AG09309 (cell line): ENCODE measurements at places on chromosomes 4 and X.

DNA sequence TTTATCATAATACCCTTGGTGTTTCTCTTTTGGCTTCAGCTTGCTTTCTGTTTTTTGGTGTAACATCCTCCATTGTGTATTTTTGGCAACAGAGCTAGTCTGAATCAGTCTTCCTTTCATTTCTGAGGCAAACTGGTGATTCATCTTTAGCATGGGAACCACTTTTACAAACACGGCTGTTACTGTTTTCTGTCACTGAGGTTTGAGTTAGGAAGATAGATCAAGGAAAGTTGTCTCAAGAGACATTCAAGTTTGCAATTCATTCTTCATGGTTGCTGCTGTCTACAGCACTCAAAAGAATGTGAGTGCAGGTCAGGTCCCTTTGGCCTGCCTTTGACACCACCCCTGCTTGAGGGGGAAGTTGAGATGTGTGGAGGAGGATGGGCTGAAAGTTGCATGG lies 36.3 kb downstream of the IL21 start:
- peak; percentile 64 for DNase-seq

DNA sequence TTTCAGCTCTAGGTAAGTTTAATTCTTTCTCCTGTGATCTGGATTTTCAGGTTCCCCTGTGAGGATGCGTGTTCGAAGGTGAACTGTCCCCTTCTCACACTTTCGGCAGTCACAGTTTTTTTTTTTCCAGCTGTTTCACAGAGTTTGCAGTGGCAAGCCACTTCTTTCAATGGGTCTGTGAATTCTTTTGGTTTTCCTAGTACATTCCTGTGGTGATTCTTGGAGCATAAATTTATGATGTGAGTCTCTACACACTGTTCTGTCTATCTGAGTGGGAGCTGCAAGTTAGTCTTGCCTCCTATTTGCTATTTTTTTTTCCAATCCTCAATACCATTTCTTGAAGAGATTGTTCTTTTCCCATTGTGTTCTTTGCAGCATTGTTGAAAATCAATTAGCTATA lies 595.5 kb downstream of the RAPGEF2 start:
- no peak for DNase-seq

GRCh38 chrX:69305333-69306062 lies 140.2 kb upstream of the PJA1 start:
- DNase-seq, result no peak

DNA sequence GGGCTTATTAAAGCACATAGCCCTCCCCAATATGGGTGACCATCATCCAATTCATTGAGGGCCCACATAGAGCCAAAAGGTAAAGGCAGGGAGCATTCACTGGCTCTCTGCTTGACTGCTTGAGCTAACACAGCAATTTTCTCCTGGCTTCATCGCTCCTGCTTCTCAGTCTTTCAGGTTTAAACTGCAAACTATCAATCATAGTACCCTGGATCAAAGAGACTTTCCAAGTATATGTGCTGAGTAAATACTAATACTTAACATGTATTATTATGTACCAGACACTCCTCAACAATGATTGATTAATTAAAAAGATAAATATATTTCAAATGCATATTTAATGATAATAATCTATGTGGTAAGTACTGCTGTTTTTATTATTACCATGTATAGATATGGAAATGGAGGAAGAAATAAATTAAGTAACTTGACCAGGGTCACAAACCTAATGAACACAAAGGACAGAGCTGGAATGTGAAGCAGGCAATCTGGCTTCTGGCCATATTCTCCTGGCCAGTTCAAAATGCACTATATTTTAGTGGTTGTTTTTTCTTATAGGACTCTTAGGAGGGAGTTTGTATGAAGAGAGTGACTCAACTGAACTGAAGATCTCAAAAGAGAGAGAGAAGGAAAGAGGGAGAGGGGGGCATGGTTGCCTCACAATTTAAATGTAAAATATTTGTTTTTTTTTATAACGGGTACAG lies 1197.3 kb downstream of the TECRL start:
- no peak for DNase-seq

DNA sequence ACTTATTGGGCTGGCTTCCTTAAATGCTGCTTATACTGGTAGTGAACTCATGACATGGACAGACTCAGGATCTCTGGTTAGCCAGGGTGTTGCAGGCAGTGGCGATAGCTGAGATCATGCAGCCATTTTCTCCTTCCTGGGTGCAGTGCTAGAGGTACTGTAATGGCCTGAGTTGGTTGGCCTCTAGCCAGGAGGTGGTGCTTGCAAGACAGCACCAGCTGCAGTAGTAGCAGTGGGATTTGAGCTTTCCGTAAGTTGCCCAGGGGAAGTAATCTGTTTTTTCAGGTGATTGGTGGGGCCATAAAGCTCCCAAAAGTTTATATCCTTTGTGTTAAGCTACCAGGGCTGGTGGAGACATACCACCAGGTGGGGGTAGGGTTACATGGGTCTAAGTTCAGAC lies 45.1 kb upstream of the AADAT start:
- no peak for DNase-seq

GRCh38 chrX:9832811-9833210 lies 46.6 kb downstream of the SHROOM2 start:
- no peak for DNase-seq

DNA sequence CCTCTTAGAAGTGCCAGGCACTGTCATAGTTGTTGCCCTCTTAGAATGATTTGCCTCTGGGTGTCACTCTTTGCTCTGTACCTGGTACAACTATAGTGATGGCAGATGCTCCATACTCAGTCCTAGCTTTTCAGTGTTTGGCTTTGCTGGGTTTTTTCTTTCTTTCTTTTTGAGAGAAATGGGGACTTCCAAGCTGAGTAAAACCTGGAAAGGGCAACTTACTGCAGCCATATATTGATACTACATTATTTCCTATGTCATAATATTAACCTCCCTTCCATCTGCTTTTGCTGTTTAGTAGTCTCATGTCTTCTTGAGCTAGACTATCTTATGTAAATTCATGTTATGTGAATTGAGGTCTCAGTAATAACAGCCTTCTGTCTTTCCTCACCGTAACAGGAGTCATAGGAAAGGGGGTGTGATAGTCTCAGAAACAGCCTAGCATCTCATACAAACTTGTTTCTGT lies 49.0 kb downstream of the NIPAL1 start:
- no peak for DNase-seq

GRCh38 chr4:125268068-125268755 lies 46.5 kb upstream of the FAT4 start:
- no peak for DNase-seq

- no peak for DNase-seq
These were observed 131.3 kb downstream of the ARHGAP10 start for GRCh38 chr4:147863111-147863747.
